Left forelimb (tissue), 1 donor: ENCODE measurements at places on chromosomes 7 and 10.

DNA sequence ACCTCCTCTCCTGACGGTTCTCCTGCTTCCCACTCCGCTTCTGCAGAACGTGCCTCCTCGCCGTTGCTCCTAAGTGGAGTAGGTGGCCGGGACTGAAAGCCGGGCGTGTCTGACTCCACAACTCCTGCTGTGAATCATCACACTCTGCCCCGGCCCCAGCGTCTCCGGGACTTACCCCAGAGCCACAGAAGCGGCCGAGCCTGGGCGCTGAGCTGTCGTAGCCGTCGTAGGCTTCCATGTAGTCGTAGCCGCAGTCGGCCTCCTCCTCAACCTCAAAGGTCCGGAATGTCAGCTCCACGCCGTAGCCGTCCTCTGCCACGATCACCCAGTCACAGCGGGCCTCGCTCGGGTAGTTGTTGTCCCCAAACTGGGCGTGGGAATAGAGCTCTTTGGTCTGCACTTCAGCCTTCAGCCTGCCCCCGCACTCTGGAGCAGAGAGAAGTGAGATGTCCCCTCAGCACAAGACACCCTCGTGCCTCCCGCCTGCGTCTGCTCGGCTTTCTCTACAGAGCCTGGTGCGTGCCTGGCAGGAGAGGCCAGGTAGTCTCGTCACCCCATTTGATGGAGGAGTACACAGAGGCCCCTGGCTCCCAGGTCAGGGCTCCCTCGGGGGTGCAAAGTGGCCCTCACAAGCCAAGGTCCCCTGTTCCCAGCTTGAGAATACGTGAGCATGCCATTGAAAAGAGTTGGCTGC, 11.2 kb upstream of the OPALIN start:
- peak; percentile 53 for DNase-seq

DNA sequence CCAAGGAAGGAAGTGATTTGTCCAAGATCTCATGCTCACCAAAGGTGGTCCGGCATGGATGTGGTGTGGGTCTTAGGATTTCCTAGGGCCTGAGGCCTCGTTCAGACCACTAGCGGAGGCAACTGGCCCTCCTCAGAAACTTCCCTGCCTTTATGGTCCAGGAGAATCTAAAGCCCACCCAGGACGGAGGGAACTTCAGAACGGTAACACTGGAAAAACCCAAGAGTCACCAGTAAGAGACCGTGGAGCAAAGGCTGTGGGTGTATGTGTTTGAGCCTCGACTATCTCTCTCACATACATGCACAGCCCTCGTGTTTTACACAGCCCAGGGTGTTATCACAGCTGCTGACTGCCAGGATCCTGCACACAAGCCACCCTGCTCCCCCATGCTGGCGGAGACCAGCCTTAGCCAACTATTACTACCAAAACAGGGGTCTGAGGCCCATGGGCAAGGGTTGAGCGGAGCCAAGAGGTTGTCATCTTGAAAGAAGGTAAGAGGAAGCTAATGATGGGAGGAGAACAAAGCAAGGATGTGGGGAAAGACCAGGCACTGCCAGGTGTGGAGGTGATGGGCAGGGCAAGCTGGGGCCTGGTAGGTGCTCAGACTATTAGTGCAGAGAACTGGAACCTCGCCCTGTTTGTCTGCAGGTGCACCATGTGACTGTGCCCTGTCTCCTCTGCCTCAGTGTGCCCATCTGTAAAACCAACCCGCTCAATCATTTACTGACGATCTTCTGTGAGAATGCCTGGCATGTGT, 170.2 kb upstream of the ZMIZ1 start:
- peak; percentile 34 for DNase-seq

- DNase-seq = no peak
Observed at GRCh38 chr10:123800821-123801220, 90.8 kb downstream of the CPXM2 start.

DNA sequence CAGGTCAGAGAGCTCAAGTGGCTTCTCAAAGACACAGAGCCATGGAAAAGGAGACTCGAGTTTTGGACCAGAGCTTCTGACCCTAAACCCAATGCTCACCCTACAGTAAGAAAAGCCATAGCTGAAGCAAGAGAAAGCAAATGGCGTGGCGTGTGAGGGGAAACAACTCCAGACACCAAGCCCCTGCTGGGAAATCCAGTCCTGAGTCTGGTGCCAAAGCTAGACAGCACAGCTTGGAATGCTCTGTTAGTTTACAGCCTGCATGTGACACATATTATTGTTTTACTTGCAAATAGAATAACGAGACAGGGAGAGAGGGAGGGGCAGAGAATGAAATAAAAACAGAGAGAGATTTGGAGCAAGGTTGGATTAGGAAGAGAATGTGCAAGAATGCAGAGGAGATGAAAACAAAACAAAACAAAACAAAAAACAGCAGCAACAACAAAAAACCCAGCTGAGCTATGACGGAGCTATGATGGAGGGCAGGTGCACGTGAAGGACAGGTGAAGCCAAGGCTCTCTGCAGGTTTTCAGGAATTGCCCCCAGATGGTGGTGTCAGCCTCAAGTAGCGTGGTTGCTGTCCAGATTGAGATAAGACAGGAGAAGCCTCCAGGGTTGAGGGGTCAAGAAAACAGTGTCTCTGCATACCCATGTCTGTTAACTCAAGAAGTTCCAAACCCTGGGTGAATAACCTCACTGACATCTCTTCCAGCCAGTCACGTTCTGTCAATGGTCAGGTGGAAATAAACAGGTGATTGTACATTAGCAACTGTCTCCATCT, 69.7 kb upstream of the LRRC18 start:
- DNase-seq = no peak

DNA sequence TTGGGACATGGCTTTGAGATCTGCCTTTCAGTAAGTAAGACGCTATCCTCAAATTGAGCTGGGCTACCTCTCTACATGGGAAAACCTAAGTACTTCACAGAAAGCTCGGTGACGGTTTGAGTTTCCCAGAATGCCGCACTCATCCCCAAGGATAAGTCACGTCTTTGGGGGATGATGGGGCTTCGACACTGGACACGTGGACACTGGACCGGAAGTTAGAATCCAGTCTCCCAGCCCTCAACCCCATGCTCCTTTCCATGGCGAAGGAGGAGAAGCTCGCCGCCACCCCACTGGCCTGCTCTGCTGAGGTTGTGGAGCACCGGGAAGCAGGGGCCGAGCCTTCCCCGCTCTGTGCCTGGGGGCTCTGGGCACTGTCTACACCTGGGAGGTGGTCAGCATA, 27.5 kb downstream of the PTPRE start:
- DNase-seq = no peak
